ENCODE measurements at places on chromosomes 13 and 19.

GRCh38 chr19:10290876-10291553 lies 1.3 kb downstream of the ICAM5 start:
- no peak for DNase-seq

GRCh38 chr19:40266912-40267600 lies 18.1 kb downstream of the AKT2 start:
- DNase-seq: no peak

DNA sequence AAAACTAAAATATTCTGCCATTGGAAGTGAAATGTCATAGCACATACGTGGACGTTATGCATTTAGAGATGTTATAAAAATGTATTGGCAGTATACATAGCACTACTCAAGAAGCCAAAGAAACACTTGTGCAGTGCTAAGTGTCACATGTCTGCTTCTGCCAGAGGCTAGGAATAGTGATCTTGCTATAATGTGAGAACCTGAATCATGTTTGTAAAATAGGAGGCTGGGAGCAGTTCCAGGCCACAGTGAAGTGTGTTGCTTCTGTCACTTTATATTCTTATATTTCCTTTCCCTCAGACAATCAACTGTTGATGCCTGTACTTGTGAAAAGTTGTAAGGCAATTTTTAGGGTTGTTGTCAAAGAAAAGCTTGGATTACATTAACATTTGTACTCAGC lies 3.4 kb downstream of the TRAPPC2B start:
- DNase-seq: no peak

GRCh38 chr13:29522044-29522685 lies 73.3 kb downstream of the SLC7A1 start:
- no peak for DNase-seq

GRCh38 chr13:64591971-64592370 lies 2638.2 kb downstream of the PCDH9 start:
- no peak for DNase-seq

DNA sequence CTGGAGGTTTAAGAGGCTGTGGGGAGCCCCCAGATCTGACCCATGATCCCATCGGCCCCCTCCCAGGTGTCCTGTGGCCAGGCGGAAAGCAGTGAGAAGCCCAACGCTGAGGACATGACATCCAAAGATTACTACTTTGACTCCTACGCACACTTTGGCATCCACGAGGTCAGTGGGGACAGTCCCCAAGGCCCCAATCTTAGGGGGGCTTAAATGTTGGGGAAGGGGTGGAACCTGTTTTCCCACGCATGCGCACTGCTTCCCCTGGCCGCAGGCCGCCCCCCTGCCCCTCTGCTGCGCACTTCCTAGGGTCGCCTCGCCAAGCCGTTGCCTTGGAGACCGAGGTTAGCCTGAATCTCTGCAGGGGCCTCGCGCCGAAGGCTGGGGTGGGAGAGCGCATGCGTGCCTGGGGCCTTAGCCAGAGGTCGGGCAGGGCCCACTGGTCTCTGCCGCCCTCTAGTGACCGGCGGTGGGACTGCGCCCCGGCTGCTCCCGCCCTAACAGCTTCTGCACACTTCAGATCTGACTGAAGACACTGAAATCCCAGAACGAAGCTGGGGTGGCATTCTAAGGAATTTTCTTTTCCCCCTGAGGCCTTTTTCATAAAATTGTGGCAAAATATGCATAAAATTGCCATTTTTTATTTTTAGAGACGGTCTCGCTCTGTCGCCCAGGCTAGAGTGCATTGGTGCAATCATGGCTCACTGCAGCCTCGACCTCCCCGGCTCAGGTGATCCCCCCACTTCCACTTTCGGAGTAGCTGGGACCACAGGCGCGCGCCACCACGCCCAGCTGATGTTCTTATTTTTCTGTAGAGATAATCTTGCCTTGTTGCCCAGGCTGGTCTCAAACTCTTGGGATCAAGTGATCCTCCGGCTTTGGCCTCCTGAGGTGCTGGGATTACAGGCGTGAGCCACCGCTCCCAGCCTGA lies 3.6 kb downstream of the PRMT1 start:
- peak; percentile 97 for DNase-seq

DNA sequence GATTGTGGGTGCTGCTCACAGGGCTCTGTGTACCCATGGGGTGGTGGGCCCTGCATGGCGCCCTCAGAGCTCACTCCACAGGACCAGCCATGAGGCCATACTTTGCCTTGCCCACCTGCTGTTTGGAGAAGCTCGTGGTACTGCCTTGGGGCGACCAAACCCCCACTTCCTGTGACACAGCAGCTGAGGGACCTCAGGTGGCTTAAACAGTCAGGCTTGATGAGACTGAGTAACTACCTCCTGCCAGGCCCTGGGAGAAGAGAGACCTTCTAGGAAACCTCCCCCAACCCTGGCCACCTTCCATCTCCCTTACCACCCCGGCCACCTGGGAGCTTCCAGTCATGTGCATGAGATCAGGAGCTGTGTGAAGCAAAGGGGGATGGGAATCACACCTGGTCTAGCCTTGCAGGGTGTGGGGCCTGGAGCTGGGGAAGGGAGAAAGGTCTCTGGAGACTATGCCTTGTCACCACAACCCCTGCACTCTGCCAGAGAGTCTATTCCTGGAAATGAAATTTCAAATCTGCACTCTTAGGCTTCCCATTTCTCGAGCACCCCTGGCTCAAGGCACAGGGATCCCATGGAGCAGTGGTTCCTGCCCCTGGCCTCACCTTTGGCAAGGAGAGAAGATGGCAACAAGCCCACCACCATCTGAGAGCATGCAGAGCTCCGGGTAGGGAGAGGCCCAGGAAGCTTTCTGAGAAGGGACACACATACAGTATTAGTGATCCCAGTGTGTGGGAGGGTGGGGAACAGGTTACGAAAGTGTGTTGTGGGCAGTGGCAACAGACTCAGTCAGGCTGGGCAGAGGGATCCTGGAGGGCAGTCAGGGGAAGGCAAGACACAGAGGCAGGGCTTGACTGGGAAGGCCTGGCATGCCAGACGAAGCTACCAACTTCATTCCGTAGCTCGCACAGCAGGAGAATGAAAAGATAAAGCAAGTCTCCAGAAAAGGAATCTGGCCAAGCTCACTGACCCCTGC lies 125.0 kb downstream of the URI1 start:
- DNase-seq: no peak

DNA sequence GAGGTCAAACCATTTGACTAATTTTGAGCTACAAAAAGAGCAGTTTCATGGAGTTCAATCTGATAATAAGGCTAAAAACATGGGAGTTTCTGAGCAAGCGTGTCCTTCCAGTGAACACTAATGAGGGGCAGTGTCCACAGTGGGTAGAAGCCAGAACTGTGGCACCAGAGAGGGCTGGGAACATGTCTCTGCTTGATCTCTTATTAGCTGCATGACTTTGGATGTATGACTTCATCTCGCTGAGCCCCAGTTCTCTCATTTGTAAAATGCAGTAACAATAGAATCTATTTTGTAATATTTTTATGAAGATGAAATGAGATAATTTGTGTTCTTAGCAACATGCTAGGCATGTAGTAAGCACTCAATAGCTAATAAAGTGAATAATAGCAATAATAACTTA lies 69.8 kb downstream of the HS6ST3 start:
- no peak for DNase-seq

DNA sequence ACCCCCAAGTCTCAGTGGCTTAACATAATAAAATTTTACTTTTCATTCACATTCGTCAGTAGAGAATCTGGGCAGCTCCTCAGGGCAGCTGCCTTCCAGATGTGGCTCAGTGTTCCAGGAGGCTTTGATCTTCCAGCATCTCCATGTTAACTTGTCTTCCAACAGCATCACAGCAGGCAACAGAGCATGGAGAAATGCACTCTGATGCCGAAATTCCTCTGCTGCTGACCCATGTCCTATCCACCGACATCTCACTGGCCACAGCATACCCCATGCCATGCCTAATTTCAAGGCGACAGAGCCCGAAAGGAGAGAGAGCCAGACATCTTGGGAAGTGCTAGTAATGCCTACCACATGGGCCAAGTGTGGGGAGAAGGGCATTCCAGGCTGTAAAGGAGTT lies 64.9 kb upstream of the MEDAG start:
- DNase-seq: no peak

DNA sequence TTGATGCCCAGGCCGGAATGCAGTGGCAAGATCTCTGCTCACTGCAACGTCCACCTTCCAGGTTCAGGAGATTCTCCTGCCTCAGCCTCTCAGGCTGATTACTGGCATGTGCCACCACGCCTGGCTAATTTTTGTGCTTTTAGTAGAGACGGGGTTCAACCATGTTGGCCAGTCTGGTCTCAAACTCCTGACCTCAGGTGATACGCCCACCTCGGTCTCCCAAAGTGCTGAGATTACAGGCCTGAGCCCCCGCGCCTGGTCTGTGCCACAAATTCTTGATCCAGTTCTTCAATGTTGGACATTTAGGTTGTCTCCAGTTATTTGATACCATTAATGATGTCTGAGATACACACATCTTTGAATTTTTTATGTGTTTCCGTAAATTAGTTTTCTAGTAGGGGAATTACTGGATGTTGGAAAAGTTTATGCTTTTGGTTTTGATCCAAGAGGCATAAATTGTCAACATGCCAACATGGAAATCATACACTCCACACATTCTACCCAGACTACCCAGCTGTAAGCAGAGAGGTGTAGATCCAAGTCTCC lies 525 bp upstream of the COG3 start:
- no peak for DNase-seq

Measured in stimulated activated CD4-positive, alpha-beta T cell treated with anti-CD3 and anti-CD28 coated beads, Interleukin-1b, Interleukin-23, amount 100 ng/mL, for 1 hour (primary cell).